SK-MEL-5 (cell line): ENCODE measurements at places on chromosomes 6 and 20.

- DNase-seq, result no peak
Measured at GRCh38 chr20:47183367-47183766, 173.1 kb downstream of the ZMYND8 start.

DNA sequence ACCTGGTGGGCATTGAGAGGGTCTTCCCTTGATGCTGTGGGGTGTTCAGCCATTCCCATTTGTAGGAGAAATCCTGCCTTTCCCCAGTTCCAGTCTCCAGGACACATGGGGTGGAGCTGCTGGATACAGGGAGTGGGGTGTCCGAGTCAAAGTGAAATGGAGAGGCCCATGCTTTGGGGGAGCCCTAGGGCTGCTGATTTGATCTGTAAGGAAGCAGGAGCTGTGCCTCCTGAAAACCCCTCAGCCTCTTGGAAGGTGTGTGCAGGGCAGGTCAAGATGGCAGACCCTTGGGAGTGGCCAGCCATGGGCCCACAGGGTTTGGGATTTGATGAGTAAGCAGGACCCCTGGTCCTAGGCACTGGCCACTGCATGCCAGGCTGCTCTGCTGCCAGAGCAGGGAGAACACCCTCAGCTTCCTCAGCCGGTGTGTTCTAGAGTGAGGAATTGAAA, 82.0 kb downstream of the SERAC1 start:
- DNase-seq, result no peak

DNA sequence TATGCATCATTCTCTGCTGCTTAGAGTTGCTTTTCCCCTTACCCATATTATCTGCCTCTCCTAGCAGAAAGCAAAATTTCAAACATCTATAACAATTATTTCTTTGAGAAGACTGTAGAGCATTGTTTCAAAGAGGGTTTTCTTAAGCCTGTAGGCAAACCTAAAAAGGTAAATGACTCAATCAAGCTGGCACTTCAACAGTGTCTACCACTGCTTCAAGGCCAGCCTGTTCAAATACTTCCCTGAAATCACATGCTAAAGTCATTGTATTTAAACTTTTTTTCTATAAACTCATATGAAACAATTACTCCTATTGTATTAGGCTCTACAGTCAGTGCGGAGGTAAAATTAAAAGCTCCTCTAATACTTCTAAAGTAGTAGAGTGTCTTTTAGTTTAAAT, 87.1 kb downstream of the OGFRL1 start:
- DNase-seq, result peak; percentile 83

GRCh38 chr20:37598575-37599342, 71.1 kb upstream of the BLCAP start:
- no peak for DNase-seq

GRCh38 chr20:52031206-52031562, 160.4 kb downstream of the ZFP64 start:
- no peak for DNase-seq

DNA sequence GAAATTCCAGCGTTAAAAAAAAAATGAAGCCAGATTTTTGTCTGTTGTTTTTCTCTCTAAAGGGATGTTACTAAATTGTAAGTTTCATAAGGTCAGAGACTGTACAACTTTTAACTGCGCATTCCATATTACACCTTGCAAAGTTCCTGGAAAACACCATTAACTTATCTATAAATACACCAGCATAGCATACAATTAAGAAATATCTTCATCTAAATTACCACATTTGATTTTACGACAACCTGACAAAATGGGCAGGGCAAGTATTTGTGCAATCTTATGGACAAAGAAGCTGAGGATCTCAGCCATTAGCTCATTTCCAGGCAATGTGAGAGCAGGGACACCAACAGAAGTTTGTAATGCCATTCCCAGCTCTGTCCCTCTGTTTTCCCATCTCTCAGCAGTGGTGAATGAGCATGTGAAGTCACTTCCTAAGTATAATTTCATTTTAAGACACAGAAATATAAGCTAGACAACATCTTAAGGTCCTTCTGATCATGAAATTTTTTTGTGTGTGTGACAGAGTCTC, 12.9 kb upstream of the GCM1 start:
- DNase-seq, result no peak

DNA sequence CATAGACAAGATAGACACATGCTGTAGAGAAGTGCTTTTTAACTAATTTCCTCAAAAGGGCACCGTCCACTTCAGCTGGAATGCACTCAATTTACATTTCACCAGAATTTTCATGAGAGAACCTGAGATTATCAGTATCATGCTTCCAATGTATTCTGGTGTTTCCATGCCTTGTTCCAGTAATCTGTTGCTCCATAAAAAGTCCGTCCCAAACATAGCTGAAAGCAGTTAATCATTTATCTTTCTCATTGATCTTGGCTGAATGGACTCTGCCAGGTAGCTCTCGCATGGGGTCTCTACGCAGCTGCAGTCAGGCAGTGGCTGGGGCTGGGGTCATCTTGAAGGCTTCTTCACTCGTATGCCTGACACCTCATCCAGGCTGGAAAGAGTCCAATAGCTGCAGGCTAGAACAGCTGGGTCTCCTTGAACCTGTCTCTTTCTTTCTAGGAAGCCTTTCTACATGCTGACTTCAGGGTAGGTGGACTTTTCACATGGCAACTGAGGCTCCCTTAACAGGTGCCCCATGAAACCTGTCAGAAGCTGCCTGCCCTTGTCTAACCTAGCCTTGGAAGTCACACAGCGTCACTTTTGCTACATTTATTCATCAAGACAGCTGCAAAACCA, 18.6 kb upstream of the COL12A1 start:
- no peak for DNase-seq

GRCh38 chr6:123803504-123804013, at the start of gene NKAIN2:
Gene NKAIN2 (plus strand): TSS chr6:123803865.
- DNase-seq, result no peak

- no peak for DNase-seq
Measured at GRCh38 chr6:43298565-43299337, 691 bp downstream of the SLC22A7 start.

GRCh38 chr6:126233192-126233591, 106.7 kb upstream of the CENPW start:
- no peak for DNase-seq

DNA sequence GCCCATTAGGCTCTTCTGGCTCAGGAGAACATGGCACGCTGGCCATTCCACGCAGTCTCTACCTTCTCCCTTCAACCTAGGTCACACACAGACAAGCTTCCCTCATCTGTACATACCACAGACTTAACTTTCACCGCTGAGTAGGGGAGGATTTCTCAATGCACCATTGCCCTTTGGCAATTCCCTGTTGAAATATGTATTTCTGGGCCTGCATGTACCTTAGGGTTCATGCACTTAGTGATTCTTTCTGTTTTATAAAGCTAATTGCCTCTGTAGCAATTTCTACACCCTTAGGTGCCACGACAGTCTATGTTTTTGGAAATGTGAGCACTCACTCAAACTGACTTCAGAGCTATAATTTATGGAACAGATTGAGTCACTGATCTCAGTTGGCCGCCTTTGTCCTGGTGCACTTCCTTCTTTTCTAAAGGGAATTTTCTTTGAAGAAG, 253.8 kb upstream of the PRDM1 start:
- no peak for DNase-seq

- DNase-seq, result no peak
Measured at GRCh38 chr6:130136798-130137197, 86.0 kb downstream of the SAMD3 start.

GRCh38 chr20:54189630-54190029, 15.8 kb upstream of the CYP24A1 start:
- no peak for DNase-seq

GRCh38 chr20:9359561-9360308, 154.7 kb upstream of the LAMP5 start:
- peak; percentile 78 for DNase-seq

- no peak for DNase-seq
Measured at GRCh38 chr6:43851204-43851865, 81.3 kb downstream of the VEGFA start.

DNA sequence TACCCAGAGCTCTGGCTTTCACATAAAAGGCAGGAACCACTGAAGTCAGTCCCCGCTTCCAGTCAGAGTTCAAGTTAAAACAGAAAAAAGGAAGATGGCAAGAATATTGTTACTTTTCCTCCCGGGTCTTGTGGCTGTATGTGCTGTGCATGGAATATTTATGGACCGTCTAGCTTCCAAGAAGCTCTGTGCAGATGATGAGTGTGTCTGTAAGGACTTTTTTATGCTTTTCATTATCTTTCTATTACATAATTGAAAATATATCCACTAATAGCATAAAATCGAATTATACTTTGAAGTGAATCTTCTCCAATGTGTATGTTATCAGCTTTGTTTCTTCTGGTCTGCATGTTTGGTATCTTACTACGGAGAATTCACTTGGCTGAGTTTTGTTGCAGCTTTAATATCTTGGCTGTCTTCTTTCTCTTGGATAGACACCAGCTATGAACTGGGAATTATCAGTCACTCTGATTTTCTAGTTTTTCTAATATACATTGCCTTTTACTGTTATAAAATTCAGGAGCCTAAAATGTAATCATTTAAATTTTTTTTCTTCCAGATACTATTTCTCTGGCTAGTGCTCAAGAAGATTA, at the start of gene OTOR:
TSS of gene OTOR (plus strand) at position 51 of the 593 bp plus-strand sequence. CDS start at position 95, 44 bp downstream.
- DNase-seq, result no peak

DNA sequence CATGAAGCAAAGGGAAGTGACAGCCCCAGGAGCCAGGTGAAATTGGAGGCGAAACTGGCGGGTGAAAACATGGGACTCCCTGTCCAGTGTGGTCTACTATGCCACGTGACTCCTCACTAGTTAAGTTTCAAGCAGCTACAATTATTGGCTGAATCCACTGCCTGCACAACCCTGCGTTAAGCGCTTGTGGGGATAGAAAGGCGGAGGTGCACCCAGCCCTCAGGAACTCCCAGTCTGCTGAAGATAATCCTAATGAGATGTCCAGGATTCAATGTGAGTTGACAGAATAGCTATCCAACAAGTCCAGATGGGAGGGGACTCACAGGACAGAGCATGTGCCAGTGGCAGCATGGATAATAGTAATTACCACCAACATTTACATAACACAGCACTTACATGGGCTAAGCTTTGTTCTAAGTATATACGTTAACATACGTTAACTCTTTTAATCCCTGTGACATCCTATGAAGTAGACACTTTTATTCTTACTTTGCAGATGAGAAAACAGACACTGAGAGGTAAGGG, 1.8 kb downstream of the MOCS1 start:
- DNase-seq, result no peak

DNA sequence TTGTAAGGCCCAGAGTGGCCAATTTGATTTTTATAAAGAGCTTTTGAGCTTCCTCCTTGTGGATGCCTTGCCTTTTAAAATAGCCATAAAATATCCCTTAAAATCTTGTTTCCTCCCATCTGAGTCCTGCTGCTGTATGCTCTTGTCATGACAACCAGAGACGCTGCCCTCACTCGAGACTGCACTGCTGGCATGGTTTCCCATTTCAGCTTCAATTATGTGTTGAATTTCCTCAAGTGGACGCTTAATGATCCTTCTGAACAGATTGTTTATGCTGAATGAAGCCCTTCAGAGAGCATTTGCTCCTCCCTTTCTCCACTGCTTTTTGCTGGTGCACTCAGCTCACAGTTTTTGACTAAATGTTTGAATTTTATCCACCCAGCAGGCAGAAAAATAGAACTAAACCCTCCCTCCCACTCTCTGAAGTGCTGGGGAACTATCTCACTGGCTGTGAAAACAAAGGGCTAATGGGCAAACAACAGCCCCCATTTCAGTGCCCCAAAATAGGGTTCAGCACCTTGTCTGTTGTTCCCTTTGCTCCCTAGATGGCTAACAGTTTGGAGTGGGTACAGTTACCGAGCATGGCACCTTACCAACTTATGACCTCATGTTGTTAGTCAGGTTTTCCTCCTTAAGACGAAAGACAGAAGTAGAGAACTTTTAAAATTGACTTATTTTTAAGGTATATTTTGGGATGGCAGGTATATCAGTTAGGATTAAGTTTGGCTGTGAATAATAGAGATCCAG, 45.5 kb upstream of the RNF8 start:
- DNase-seq, result no peak

DNA sequence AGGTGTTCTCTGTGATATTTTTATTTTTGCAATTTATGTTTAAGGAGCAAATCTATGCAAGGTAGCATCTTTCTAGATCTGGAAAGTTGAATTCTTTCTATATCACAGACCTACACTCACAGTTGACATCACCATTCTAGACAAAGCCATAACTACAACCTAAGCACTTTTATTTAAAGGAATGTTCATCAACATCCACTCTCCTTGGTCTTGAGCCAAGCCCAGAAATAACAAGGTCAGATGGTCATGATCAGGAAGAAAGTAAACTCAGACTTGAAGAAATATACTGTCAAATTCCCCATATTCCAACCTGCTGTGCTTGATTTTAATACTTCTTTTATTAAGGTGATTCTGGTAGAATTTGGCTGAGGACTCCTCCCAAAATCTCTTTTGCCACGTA, 32.2 kb downstream of the MMUT start:
- no peak for DNase-seq

DNA sequence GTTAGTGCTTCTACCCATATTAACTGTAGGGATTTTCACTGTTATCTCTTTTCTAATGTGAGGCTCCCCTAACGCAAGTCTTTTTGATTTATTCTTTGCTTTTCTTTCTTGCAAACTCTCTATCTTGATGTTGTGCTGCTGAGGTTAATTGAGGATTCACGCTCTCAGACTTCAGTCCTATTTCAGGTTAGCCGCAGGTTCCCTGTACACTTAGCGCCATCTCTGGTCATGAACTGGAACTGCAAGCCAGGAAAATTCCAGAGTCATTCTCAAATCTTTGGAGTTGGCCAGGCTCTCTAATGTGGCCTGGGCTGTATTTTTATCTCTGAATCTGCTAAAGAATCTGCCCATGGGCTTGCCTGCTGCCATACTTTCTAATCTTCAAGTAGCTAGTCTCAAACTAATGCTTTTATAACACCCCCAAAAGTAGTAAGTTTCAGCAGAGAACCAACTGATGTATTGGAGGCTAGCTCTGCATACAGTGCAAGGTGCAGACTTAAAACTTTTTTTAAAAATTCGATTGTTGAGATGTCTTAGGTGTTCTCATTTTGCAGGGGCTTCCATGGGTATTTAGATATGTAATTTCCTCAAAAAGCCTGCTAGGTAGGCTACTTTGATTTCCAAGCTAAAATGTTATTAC, 91.1 kb upstream of the OPRM1 start:
- peak; percentile 56 for DNase-seq

- DNase-seq, result no peak
Measured at GRCh38 chr20:50901301-50901700, 29.9 kb downstream of the ADNP start.

DNA sequence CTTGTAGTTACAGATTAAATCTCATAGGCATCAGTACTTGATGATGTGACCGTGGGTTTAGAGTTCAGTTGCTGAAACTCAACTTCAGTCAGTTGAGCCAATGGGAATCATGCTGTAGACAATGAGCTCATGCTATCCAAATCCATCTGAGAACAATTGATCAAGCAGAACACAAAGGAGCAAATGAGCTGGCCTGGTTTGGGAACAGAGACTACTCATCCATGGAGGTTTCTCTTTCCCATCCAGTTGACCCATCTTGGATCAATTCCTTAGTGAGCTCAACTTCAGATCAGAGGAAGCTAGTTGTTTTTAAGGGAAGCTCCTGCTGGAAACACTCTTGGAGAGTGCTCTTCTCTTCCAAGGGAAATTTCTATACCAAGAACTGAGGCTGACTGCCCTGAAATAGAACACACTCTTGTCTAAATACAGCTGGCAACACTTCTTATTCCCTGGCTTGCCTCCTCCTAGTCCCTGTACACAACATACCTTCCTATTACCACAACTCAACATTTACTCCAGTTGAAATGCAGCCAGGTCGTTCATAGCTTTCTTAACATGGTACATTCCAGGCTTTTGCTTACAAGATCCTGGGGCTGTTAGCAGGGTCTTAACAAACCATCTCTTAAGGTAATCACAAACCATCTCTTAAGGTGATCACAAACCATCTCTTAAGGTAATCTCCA, 203.9 kb upstream of the PRDM1 start:
- no peak for DNase-seq

- no peak for DNase-seq
Measured at GRCh38 chr20:50009521-50010454, 27.0 kb downstream of the SNAI1 start.
